ENCODE measurements at places on chromosomes 11 and 22.
A peak's percentile ranks its signal among the peaks of the same experiment; 100 is the strongest.

DNA sequence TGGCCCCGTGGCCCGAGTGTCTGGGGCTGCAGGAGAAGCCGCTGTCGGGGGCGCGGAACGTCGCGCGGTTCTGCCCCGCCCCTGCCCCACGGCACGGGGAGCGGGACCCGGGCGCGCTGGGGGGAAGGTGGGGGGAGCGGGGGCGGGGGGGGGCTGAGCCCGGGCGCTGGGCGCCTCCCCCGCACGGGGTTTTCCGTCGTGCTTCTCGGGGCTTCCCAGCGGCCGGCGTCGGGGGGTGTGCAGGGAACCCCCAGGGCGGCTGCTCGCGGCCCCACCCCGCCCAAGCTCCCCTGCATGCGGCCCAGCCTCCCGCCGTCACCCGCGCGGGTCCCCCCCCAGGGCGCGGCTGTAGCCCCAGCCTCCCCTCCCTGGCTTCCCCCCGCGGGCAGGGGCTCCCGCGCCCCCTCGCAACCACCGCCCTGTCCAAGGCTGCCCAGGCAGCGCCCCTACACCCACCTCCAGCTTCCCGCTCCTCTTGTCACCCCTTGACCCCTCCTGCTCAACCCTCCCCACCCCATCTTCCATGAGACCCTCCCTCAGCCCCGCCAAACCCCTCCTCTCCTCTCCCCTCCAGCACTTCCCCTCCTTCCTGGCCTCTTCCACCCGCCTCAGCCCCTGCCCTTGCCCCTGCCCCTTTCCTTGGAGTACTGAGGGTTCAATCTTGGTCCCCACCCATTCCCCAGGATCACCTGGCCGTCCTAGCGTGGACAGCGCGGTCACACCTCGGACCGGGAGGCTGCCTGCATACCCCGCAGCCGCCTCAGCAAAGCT, 1.7 kb downstream of the IL17REL start:
- peak; percentile 65 for DNase-seq

DNA sequence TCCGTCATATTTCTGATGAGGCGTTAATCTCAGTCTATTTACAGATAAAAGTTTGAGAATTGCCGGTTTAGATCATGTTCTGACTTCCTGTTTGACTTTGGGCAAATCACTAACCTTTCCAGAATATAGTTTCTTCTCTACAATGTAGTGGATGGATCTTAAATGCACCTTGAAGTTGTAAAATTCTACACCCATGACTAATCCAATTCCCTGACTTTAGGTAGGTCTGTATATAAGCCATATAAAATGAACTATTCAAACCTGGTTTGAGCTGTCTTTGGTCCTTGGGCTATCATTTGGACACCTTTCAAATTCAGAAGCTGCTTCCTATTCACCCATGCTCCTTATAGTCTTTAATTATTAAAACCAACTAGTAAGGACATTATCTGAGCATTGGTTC, 52.2 kb upstream of the BLID start:
- DNase-seq = no peak

GRCh38 chr11:16902182-16902581, 112.0 kb downstream of the PLEKHA7 start:
- DNase-seq = no peak

DNA sequence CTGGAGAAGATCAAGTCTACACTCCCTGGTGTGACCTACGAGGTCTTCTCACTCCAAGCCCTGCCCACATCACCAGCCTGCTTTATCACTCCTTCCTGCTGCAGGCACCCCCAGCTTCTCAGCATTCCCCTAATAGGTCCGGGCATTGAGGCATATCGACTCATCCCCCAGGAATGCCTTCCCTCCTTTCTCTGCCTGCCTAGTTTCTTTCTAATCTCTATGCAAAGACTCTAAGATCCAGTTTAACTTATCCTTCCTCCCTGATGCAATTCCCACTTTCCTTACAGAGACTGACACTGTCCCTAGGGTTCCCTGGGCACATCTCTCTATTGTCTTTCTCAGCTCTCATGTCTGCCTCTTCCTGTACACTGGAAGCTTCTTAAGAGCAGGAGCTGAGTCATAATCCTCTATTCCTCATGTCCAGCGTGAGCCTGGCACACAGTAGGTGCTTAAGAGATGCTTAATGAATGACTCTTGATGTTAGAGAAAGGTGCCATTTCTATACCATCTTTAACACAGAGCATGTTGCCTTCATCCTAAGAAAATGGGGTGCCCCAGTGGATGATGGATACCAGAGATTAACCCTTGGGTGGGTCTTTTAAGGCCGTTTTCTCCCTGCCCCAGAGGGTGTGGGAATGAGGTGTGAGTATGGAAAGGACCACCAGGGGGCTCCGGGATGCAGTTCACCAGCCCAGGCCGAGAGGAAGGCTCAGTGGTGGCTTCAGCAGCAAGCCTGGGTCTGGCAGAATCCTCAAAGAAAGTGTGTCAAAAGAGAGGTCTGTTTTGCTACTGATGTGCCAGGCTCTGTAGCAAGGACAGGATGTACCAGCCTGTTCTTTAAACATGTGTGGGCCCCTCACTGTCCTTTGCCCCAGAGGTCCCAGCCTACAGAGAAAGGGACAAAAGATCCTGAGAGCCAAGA, 34.7 kb downstream of the PARVA start:
- DNase-seq = peak; percentile 77

GRCh38 chr11:78652843-78653239, 78.2 kb upstream of the NARS2 start:
- no peak for DNase-seq

GRCh38 chr22:49008682-49009235, 818.9 kb downstream of the BRD1 start:
- DNase-seq = no peak

Data from K562 (cell line).